ENCODE measurements at places on chromosomes 13 and 19.

DNA sequence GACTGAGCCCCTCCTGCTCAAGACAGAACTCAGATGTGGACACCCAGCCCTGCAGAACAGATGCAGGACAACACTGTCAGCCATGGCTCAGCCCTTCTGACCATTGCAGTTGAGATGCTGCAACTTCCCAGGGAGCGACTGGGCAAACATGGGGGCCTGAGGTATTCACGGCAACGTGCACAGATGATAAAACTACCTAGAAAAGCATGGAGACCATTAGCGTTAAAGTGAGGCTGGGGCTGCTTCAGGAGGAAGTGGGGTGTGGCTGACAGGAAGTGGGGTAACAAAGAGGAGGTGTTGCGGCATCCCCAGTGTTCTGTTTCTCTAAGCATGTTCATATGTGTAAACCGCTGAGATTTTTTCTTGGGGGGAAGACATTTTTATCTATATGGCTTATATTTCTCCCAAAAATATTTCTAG lies 1.3 kb upstream of the SIGLEC9 start:
- peak; percentile 68 for DNase-seq

GRCh38 chr13:109244566-109244965 lies 541.8 kb downstream of the IRS2 start:
- DNase-seq = no peak

DNA sequence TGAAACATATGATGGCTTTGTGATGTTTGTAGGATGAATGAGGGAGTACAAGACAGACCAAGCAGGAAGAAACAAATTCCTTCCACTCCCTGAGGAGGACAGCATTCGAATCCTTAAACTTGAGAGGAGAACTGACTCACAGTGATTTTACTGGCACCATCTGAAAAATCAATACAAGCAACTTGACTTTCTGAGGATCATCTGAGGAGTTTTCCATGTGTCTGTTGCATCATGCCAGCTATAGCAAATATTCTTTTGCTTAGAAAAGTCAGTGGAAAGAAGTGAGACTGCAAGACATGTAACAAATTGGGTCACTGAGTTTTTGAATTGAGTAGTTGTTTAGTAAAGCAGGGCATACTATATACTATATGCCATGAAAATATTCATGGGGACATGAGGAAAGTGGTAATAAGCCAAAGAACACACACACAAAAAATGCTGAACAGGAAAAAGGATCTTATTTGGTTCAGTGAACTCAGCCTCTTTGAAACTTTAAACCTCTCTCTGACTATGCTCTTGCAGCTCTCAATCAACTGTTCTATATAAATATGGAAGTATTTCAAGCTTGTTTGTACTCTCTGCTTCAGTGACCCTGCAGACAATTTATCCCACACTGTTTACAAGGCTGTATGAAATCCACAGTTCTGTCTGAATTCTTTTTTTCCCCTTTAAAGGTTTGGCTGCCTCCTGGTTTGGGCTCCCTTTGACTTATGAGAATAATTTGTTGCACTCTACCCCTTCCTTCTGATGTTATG lies 35.5 kb downstream of the SERTM1 start:
- DNase-seq = no peak

DNA sequence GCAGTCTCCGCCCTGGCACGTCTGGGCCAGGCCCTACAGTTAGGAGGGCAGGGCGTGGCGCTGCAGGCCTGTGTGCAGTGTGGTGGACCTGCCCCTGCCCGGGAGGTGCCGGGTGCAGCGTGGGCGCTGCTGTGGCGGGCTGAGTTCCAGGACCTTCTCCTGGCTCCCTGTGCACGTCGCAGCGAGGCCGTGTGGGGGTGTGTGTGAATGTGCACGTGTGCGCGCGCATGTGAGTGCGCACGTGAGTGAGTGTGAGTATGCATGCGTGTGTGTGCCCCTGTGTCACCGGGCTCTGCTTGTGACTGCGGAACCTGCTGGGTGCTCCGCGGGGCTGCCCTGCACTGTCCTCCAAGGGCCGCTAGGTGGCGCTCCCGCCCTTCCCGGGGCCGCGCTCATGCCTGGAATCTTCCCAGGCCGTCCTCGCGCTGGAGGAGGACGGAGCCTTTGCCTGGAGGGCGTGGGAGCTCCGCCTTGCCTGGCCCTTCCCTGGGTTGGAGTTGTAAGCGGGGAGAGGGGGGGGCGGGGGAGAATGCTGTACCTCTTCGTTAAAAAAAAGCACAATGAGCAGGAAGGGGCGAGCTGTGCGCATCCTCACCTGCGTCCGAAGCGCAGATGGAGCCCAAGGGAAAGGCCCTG lies 79.3 kb downstream of the KDM4B start:
- peak; percentile 73 for DNase-seq

DNA sequence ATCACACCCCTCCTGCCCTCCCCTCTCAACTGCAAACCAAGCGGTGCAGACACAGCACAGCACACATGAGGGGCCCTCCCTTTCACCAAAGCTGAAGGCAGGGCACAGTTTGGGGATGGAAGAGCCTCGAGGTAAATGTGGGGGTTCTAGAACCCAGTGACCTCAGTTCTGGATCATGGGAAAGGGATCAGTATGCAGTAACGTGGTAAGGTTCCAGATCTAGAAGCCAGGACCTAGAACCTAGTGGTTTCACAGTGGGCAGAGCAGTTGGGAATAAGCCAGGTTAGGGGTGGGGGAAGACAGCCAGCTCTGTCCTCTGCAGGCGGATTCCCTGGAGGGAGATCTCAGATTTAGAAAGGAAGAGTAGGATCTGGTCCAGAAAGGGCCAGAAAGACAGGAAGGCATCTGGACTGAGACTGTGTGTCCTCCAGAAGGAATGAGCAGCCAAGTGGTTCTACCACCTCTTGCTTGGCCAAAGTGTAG lies 3.1 kb downstream of the FTL start:
- DNase-seq = no peak

DNA sequence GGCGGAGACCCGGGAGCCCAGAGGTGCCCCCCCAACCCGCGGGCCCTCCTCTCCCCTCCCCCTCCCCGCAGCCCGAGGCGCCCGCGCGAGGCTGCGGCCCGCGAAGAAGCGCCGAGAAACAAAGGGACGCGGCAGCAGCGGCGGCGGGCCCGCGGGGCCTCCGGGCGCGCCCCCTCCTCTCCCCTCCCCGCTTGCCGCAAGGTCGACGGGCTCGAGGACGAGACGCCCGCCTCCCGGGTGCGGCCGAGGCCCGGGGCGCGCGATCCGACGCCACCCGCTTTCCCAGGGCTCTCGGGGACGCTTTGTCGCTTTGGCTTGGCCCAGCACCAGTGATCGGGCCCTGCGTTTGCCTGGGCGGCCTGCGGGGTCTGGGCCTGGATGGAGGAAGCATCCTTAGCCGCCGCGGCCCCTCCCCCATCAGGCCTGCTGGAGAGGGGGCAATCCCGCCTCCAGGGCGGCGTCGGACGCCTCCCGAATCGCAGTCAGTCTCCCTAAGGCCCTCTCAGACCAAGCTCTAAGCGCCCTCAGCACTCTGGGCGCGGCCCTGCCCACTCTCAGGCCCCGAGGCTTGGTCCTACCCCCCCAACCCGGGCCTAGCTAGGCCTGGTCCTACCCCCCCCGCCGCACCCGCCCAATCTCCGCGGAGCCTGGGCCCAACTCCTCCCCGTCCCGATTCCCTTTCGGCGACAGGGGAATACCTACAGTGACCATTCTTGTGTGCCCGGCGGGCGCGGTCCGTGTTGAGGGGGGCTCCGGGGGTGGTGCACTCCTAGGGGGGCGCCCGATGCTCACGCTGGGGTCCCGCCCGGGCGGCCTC lies 740 bp downstream of the ELAVL3 start:
- no peak for DNase-seq

GRCh38 chr13:108606424-108606823 lies 23.0 kb upstream of the MYO16 start:
- DNase-seq = no peak

DNA sequence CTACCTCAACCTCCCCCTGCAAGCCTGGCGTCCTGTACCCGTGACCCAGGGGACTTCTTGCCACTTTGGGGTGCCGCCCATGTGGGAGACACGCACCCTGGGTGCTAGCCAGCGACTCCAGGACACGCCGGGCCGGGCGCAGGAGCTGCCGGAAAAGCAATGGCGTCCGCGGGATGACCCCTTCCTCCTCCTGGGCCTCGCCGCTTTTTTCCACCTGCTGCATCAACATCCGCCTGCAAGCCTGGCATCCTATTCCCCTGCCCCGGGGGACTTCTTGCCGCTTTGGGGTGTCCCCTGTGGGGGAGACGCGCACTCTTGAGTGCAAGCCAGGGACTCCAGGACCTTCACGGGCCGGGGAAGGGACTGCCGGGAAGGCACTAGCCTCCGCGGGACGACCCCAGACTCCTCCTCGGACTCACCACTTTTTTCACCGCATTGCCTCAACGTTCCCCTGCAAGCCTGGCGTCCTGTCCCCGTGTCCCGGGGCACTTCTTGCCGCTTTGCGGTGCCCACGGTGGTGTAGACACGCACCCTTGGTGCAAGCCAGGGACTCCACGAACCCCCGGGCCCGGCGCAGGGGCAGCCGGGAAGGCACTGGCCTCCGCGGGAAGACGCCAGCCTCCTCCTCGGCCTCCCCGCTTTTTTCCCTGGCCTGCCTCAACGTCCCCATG lies 237.8 kb downstream of the TUBA3C start:
- no peak for DNase-seq

- no peak for DNase-seq
These were observed 121.0 kb upstream of the SLC7A1 start for GRCh38 chr13:29716493-29716892.

- no peak for DNase-seq
These were observed 674 bp downstream of the TRPC4 start for GRCh38 chr13:37868691-37869505.

DNA sequence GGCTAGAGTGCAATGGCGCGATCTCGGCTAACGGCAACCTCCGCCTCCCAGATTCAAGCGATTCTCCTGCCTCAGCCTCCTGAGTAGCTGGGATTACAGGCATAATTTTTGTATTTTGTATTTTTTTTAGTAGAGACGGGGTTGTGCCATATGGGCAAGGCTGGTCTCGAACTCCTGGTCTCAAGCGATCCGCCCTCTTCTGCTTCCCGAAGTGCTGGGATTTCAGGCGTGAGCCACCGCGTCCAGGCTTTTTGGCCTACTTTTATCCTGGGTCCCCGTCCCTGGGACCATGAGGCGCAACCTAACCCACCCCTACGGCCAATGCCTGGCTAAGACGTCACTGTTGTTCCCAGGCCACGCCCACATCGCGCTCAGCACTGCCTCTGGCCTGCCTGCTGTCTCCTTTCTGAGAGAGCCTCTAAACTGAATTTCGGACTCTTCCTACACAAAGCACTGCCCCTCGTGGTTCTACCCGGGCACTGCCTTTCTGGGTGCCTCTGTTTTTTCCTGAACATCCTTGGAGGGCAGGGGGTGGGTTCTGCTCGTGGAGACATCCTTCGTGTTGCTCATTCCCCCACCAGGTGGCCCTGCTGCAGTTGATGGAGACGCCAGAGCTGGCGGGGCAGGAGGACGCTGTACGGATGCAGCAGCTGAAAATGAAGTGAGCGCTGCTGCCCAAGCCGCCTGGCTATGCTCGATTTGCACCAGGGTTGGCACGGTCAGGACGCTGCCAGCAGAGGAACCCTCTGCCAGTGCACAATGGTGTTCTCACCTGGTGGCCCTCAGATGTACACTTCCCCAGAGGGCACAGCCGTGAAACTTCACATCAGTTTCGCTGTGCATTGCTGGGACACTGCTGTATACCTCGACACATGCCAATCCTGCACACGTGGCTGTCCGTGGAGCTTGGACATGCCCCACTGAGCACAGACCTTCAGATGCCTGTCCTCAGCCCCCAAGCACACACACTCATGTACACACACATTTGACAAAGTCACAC lies 2.0 kb downstream of the REX1BD start:
- DNase-seq = peak; percentile 42

- peak; percentile 83 for DNase-seq
These were observed 797 bp upstream of the HSD17B14 start for GRCh38 chr19:48837051-48837524.

DNA sequence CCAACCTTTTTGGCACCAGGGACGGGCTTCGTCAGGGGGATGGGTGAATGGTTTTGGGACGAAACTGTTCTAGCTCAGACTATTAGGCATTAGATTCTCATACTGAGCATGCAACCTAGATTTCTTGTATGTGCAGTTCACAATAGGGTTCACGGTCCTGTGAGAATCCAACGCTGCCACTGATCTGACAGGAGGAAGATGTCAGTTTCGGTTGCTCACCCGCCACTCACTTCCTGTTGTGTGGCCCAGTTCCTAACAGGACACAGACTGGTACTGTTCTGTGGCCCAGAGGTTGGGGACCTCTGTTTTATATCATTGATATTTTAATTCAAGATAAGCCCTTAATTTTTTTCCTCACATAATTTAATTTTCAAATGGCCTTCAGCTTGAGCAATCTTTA lies 26.7 kb upstream of the TDRD3 start:
- no peak for DNase-seq

DNA sequence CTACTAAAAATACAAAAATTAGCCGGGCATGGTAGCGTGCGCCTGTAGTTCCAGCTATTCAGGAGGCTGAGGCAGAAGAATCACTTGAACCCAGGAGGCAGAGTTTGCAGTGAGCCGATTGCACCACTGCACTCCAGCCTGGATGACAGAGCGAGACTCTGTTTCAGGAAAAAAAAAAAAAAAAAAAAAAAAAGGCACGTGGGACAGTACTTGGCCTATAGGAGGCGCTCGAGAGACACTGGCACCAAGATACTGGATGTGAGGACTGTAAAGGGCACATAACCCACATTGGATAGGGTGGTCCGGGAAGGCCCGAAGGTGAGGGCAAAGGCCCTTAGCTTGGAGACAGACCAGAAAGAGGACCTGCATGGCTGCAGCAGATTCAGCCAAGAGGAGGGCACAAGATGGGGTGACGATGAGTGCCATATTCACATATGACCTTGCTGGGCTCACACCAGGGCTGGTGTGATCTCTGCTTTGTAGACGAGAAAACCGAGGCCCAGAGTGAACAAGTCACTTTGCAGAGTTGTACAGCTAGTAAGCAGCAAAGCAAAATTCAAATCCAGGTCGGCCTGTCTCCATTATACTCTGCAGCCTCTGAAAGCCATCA lies 89.4 kb downstream of the DPF1 start:
- peak; percentile 32 for DNase-seq

GRCh38 chr19:7386308-7386707 lies 37.6 kb downstream of the ARHGEF18 start:
- DNase-seq = peak; percentile 10

- peak; percentile 84 for DNase-seq
These were observed 1.8 kb upstream of the APOE start for GRCh38 chr19:44903602-44904425.
